Epithelial cell of prostate (primary cell): ENCODE measurements at places on chromosomes 2 and 18.

- DNase-seq: no peak
These were observed 70.8 kb upstream of the SLC1A4 start for GRCh38 chr2:64918220-64918886.

- no peak for DNase-seq
These were observed 842.1 kb upstream of the FANCL start for GRCh38 chr2:59083075-59083828.

DNA sequence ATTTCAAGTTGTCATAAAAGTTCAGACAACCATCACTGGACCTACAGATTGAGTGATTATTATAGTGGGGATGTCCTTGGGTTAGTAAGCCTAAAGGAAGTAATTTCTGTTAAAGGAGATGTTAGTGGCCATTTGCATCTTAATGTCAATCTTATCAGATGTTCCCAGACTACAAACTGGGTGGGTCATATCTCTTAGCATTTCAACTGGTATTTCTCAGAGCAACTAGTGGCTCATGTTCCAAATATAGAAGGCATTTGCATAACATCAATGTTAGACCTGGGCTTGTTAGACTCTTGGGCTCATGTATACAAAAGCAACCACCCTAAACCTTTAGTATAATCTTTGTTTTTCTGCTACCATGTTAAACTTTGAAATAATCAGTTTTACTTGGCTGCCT is 17.9 kb downstream of the PLEKHA3 start:
- DNase-seq: no peak

GRCh38 chr2:16430846-16431245 is 234.8 kb downstream of the CYRIA start:
- DNase-seq: no peak

DNA sequence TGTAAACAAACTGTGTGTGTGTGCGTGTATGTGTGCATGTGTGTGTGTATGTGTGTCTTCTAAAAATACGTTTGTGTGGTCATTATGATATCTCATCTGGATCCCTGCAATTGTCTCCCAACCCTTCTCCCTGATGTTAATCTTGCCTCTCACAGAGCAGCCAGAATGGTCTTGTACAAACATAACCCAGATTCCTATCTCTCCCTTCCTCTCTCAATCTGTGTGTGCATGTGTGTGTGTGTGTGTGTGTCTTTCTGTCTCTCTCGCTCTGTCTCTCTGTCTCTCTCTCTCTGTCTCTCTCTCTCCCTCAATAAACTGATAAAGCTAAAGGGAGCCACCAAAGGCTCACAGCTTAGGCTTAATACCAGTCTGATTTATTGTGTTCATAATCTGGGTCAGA is 210.8 kb downstream of the PAX3 start:
- DNase-seq: no peak

- no peak for DNase-seq
These were observed 51.7 kb downstream of the COX7A2L start for GRCh38 chr2:42309366-42309765.

- DNase-seq: no peak
These were observed 355.1 kb upstream of the MYT1L start for GRCh38 chr2:2686222-2686621.

DNA sequence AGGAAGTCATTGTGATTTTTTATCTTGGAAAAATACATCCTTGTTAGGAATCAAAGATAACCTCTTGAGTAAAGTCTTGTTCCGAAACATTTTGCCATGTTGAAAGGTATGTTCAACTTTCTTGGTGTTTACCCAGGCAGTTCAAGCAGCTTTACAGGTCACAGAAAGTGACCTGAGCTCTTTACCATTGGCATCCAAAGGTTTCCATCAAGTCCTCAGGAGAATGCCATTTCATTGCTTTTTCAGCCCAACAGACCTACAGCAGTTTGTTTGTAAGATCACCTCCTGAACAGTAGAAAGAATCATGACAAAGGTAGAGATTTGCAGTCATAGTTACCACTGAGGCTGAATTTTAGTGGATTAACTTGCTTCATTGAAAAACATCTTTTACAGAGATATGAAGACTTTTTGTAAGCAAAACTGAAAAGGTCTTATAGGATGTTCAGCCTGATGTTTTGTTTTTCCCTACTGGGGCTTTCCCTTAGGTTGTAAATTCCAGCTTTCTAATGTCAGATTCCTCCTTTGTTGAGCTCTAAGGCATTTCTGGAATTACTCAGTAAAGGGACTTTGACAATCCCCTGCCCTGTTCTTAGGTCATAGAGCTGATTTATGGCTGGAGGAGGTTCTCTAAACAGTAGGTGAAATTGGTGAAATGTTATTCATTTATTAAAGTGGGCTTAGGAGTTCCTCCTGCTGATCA is 236.8 kb upstream of the RBMS1 start:
- DNase-seq: no peak

- DNase-seq: no peak
These were observed 53.6 kb downstream of the STRN start for GRCh38 chr2:36912695-36913094.

DNA sequence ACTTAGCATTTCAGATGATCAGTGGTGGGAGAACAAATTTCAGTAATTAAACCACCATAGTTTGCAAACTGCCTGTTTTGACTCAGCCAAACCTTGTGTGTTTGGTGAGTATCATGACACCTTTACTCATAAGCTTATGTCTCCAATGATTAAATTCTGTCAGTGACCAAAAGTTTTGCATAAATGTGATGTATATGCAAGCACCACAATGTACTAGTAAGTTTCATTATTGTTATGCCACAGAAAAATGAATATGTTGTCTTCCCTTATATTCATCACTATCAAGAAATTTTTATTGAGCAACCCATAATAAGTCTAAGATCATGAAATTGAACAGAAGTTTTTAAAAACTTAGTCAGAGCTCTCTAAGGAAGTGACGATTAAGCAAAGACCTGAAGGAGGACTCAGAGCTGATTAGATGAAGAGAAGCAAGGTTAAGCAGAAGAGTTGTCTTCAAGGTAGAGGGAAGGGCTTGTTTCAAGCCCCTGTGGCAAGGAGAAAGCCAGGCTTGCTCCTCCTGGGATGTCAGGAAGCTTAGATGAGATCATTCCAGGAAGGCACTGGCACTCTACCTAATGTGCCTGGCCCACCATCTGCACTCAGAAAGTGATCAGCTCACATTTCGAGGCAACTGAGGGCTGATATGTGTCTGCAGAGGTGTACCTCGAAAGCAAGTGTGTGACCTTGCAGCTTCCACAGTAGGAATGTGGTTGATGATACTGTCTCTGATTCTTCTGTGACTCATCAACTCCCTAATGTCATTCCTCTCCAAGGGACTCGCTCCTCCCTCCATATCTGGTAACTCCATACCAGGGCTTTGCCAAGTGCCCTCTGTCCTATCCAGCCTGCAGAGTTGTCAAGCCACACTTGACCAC is 54.7 kb downstream of the KCTD18 start:
- no peak for DNase-seq

DNA sequence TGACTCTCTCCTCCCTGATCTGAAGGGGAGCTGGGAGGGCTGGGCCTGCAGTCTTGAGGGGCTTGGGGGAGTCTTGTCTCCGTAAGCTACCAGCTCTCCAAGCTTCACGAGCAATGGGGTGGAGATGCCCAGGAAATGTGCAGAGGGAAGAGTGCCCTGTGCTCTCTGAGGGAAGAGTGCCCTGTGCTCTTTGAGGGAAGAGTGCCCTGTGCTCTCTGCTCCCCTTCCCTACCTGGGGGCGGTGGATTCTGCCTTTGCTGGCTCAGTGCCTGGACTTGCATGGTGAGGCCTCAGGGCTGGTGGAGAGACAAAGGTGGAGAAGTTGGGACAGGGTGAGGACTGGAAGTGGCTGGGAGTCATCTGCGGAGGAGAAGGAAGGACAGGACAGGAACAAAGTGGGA is 72.7 kb downstream of the TWIST2 start:
- DNase-seq: no peak

GRCh38 chr2:232542715-232543467 is 3.4 kb downstream of the CHRNG start:
- no peak for DNase-seq

- DNase-seq: no peak
These were observed 131.9 kb downstream of the ASB1 start for GRCh38 chr2:238558456-238559099.

DNA sequence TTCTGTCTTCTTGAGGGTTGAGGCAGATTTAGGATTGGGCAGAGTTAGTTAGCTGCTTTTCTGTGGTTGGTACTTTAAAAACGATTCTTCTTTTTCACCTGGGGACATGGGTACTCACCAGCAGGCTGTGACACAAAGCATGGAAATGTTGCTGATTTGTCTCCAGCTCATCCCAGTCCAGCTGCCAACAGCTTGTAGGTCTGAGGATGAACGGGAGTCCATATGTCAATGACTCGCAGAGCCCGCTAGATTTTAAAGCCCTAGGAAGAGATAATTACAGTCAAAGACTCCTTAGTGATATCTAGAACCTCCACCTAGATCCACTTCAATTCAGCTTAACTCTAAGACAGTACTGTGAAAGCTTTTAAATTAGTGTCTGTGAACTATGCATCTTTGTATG is 20.8 kb downstream of the DOK1 start:
- no peak for DNase-seq

DNA sequence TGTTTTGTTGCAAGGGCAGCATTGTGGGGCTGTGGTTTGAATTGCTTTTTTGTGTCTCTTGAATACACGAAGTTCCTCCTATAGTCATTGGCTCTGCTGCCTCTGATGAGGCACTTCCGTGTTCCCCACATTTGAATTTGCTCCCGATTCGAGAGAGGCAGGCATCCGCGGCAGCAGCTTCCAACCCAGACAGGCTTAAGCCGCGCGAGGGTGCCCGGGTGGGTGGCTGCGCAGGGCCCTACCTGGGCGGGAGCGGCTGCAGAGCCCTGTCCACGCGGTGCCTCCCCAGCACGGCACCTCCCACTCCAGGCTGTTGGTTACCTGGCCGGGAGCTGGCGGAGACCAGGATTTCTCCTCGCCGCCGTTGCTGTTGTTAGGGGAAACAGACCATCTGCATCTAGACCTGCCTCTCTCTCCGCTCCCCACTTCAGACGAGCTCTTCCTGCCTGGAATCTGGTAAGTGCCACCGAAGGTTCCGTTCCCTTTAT is 151.3 kb downstream of the NEDD4L start:
- no peak for DNase-seq

DNA sequence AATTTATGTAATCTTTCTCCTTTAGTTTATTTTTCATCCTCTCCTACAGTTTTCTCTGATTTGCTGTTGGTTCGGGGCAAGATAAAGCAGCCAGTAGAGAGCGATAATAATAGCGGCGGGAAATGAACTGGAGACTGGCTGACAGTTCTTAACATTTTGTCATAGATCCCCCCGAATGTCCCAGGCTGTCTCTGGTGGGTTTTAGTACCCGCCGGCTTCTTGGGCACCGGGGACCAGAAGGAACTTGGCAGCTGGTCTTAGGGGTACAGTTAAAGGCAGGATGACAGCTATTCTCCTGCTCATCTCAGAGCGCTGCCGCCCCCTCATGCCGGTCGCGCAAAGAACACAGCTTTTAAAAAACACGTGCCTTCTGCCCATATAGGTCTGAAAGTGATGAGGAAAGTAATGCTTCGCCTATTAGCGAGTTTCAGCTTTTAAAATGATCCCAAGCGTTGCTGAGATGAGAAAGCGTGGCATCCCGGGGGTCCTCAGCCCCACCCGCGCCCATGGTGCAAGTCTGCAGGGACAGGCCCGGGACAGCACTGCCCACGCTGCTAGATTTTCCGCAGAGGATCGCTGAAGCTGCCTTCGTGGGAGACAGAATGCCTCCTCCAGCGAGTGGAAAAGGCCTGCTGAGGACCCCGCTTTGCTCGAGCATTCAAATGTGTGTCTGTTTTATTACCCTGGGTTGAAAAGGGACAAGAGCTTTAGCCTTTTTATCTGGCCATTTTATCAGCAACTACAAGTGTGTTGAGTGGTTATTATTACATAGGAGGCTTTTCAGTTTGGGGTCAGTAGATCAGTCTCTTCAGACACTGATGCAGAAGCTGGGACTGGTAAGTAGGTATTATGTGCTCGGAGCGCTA is 3.8 kb downstream of the ONECUT2 start:
- no peak for DNase-seq

DNA sequence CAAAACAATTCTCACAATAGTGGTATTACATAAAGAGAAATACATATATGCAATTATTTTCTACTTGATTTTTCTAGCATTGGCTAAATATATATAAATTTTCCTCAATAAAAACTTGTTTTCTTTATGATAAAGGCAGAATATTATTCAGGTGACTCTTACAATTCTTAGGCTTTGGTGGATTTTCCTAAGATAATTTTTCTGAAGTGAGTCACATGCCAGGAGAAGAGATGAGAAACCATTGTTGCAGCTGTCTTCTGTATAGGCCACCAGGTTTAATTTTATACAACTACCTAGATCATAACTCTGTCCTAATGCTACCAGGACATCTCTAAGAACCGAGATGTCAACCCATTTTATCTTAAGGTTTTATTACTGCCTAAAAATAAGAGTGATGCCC is 552.4 kb upstream of the CDH2 start:
- DNase-seq: no peak

DNA sequence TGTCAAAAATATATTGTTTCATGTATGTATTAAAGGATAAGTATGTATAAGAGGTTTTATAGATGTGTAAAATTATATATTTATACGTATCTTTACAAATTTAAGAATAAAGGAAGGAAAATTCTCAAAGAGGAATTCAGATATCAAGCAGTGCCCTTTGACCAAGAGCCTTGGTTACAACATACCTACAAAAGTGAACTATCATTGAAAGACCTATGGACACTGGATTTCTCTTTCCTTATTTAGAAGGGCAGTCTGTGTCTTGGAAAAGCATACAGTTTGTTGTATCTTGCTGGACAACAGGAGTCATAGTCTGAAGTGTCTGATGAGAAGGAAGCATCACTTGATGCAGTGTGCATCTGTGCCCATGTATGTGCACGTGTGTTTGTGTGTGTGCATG is 21.8 kb upstream of the USP40 start:
- no peak for DNase-seq

GRCh38 chr2:165888171-165888570 is 65.4 kb downstream of the TTC21B start:
- no peak for DNase-seq

GRCh38 chr2:149021271-149021719 is 17.2 kb upstream of the LYPD6B start:
- DNase-seq: no peak

GRCh38 chr2:202635428-202636212 is 851 bp downstream of the FAM117B start:
- peak; percentile 20 for DNase-seq

- DNase-seq: no peak
These were observed 48.5 kb upstream of the PELI1 start for GRCh38 chr2:64192664-64193105.

DNA sequence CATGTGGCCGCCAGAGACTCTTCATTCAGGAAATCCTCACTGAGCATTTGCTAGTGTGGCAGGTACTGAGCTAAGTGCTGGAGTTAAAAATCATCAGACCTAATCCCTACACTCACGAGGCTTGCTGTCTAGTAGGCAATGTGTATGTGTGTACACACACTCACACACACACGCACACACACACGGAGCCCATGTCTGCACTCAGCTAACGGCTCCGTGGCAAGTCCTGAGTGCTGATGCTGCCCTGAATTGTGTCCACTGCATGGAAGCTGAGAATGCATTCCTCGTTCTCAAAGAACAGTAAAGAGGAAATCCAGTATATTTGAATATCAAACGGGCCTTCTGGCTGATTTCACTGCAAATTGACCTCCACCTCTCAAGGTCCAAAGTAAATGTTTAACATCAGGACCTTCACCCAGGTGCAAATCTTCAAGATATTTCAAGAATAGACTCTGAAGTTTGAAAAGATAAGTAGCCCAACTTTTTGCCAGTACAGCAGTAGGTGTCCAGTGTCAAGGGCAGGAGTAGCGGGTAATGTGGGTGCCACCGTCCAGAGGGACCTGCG is 136.1 kb upstream of the TTC39C start:
- DNase-seq: no peak

GRCh38 chr2:186319105-186319504 is 167.0 kb upstream of the ZC3H15 start:
- DNase-seq: no peak

- no peak for DNase-seq
These were observed 22.5 kb downstream of the UBR3 start for GRCh38 chr2:169849710-169850109.
